DND-41 (cell line): ENCODE measurements at places on chromosomes 3 and 15.

DNA sequence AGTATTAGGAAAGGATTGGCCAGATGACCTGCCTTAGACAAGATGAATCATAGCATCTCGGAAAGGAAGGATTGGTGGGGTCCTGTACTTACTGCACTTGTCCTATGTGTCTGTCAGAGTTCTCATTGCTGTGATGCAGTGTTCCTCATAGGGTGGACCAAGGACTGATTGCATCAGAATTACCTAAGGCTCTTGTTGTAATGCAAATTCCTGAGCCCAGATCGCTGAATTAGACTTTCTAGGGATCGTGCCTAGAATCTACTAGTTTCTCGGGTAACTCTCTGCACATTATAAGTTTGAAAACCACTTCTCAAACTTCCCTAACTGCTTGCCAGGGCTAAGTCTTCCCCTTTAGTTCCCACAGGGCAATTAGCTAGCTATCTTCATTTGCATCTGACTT is 74.9 kb upstream of the SKOR1 start:
- DNase-seq, result no peak
- peaks cover 12% of the 10 kb centered on the region for H3K4me1 ChIP-seq
- peaks cover 5% of the 10 kb centered on the region; the same call in 1 of the 2 replicates for H3K36me3 ChIP-seq

- no peaks in the 10 kb centered on the region for H3K36me3 ChIP-seq
- no peak overlapping the region for H3K27ac ChIP-seq
- H3K4me1 ChIP-seq, result no peaks in the 10 kb centered on the region
- DNase-seq, result no peak
Measured at GRCh38 chr3:31680072-31680870, 147.5 kb downstream of the STT3B start.

- no peaks in the 10 kb centered on the region for H3K36me3 ChIP-seq
- no peak overlapping the region for H3K4me3 ChIP-seq
- no peaks in the 10 kb centered on the region for H3K4me1 ChIP-seq
Measured at GRCh38 chr3:1381647-1382036, 288.8 kb downstream of the CNTN6 start.

DNA sequence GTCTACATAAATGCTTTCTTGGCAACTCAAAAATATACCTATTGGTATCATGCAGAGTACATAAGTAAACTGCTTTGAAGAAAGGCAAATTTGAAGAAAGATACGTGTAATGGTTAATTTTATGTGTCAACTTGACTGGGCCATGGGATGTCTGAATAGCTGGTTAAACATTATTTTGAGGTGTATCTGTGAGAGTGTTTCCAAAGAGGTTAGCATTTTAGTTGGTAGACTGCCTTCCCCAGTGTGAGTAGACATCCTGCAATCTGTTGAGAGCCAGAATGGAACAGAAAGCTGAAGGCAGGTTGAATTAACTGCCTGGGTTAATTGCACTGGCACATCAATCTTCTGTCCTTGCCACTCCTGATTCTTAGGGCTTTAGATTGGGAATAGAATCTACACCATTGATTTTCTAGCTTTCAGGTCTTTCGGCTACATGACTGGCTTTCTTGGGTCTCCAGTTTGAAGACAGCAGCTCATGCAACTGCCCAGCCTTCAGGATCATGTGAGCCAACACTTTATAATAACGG is 98.3 kb downstream of the CMSS1 start:
- H3K4me1 ChIP-seq, result no peaks in the 10 kb centered on the region
- no peaks in the 10 kb centered on the region for H3K27me3 ChIP-seq
- no peak overlapping the region for H3K4me3 ChIP-seq
- DNase-seq, result no peak
- no peak overlapping the region for H3K27ac ChIP-seq
- H3K36me3 ChIP-seq, result no peaks in the 10 kb centered on the region

- DNase-seq, result no peak
- no peaks in the 10 kb centered on the region for H3K36me3 ChIP-seq
- H3K4me3 ChIP-seq, result no peak overlapping the region
- H3K27ac ChIP-seq, result no peak overlapping the region
- H3K4me1 ChIP-seq, result no peaks in the 10 kb centered on the region
Measured at GRCh38 chr3:37765591-37766488, 95.8 kb upstream of the CTDSPL start.

DNA sequence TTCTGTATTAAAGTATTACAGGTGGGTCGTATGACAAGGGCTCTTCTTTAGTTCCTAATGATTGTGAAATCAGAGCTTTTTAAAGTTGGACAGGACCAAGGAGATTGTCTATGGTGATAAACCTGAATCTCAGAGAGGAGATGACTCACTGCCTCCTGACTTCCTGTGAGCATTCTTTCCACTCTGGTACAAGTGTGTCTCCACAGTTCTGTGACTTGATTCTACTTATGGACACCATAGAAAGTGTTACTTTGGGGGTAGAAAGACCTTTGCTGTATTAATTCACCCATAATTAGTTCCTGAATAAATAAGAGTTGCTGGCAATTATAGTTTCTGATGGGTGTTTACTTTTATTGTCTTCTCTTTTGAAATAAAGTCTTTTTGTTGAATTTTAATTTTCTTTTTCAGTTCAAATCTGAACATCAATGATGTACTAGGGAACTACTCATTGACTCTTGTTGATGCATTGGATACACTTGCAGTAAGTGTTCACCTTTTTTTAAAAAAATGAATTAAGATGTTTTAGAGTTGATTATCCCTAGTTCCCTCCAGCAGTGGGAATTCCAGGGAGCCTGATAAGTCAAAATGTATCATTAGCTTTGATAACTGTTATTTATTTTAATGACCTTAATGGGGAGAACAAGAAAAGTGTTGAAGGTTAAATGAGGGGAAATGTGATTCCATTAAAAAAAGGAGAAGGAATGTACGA is 7.4 kb downstream of the EDEM1 start:
- DNase-seq, result peak; percentile 58
- peak overlapping the region; percentile 42 for H3K4me3 ChIP-seq
- peaks cover 76% of the 10 kb centered on the region for H3K36me3 ChIP-seq
- no peaks in the 10 kb centered on the region for H3K27me3 ChIP-seq
- H3K27ac ChIP-seq, result peak overlapping the region; percentile 94
